ENCODE measurements at places on chromosomes 11 and 22.

DNA sequence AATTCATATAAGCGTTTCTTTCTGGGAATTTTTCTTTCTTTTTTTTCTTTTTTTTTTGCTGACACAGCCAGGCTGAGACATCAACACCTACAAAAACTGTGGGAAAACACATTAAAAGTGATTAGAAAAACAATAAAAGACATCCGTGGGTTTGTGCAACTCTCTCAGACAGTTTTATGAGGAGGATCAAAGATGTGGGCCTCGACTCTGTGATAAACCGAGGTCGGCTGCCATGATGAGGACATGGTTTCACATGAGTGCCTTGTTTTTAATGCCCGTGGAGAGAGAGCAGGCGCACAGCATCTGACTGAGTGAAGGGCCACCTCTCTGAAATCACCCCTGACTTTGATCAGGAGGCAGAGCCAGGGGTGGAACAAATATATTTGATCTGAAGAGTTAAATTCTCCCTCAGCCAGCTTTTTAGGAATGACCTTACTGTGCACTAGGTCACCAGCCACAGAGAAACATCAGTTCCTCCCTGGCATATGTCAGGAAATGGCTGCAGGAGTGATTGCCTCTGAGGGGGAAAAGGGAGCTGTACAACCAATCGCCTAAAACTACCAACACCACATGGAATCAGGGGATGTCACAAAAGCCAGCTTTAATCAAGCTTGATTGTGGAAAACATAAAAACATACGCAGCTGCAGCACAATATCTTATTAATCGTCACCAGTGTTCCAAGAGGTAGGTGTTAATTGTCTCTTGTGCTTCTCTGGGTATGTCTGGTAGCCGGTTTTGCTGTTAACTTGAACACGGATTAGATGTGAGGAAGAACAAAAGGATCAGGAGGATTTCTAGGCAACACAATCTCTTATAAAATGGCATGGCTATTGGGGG is 164.7 kb downstream of the MAML2 start:
- DNase-seq: no peak

GRCh38 chr22:50702261-50702671 is 29.6 kb downstream of the SHANK3 start:
- no peak for DNase-seq

DNA sequence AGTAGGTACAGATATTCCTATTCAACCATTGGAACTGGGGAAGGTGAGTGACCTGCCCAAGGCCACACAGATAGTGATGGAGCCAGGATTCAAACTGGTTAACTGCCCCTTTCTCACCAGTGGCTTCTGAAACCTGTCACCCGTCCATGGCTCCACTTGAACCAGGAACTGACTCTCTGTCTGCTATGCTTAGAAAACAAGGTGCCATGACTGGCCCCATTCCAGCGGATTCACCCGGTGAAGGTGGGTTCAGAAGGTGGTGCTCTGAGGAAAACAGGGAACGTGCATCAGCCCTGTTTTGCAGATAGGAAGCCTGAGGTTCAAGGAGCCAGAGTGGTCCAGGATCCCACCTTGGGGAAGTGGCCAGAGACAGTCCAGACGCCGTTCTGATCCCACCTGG is 2.6 kb upstream of the PATZ1 start:
- DNase-seq: no peak

DNA sequence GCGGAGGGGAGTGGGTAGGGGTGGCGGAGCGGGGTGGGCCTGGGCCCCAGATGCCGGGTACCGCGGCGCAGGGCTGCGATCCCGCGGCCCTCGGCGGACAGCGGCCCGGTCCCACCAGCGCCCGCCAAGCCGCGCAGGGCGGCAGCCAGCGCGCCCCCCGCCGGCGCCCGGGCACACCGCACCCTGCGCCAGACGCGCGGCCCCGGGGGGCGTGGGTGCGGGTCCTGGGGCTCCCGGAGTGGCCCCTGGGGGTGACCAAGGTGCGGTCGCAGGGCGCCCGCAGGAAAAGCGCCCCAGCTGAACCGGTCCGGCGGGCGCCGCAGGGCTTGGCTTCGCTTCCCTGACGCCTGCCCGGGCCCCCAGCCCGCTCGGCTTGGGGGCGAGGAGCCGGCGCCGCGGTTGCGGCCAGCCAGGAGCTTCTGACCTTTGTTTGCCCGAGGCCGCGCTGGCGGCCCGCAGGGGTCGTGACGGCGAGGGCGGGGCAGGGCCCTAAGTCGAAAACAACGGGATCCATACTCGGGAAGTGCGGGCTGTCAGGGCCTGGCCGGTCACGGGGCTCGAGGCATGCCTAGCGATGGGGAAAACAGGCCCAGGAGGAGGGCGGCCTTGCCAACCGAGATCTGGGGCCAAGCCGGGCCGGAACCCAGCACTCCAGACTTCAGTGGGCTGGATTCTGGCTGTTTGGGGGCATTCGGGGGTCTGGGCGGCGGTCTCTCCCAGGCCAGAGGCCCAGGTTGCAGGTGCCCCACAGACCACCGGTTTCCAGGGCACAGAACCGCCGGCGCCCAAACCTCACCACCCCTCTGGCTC is 581 bp upstream of the AP5B1 start:
- DNase-seq: no peak

DNA sequence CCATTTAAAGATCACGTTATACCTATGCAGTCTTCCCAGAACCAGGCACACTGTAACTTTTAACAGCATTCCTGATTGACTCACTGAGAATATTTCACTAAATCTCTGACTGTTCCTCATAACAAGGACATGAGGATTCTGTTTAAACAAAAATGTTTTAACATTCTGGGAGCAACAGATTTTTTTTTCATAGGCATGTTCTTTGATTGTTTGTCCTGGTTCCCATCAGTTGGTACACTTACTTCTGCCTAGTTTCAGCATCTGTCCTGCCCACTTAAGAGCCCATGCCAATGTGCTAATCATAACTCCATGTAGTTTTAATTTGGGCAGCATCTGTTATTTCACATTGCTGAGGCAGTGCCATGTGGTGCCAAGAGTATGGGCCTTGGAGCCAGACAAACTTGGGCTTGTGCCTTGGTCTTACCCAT is 138.5 kb upstream of the CTSC start:
- no peak for DNase-seq

DNA sequence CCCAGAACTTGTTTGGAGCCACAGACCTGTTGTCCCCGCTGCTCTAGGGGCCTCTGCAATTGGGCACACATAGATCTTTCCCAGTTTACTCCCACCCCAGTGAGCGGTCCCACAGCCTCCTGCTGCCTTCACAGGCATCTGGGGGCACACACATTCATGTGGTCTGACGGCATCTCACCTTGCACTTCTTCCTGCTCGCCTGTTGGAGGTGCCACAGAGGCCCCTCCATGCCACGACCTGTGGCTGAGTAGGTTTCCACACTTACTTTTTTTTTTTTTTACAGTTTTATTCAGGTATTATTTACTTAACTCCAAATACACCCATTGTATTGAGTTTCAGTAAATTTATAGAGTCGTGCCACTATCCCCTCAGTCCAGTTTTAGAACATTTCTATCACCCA is 68.9 kb upstream of the SEPTIN5 start:
- no peak for DNase-seq

DNA sequence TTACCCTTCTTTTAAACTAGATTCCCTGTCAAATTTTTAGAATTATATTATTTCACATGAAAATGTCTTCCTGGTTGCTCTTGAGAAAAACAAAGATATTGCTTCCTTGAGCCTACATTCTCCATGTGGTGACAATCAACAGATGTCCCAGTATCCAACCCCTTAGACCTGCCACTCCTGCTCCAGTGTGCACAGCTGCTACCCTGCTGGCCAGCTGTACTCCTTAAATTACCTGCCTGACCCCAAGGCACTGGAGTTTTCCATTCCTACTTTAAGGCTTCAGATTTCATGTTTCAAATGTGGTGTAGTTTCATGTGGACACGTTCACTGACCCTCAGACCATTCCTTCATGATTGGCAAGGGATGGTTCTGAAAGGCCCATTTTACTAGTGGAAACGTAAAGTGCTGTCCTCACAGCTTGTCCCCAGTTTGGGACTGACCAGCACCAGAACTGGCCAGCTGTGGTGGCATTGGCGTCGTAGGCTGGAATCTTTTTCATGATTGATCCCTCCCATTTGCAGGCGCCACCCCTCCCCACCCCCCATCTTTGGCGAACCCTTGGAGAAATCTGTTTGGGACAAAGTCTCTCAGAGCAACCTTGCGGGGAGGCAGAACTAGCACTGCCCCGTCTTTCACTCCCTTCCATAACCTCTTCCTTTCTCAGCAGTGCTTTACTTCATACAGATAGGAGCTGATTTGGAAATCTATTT is 123.5 kb downstream of the DBX1 start:
- no peak for DNase-seq

GRCh38 chr11:59207988-59208451 is 4.7 kb downstream of the MPEG1 start:
- DNase-seq: peak; percentile 46

- DNase-seq: no peak
Measured at GRCh38 chr22:26660961-26661578, 3.7 kb downstream of the MIAT start.

DNA sequence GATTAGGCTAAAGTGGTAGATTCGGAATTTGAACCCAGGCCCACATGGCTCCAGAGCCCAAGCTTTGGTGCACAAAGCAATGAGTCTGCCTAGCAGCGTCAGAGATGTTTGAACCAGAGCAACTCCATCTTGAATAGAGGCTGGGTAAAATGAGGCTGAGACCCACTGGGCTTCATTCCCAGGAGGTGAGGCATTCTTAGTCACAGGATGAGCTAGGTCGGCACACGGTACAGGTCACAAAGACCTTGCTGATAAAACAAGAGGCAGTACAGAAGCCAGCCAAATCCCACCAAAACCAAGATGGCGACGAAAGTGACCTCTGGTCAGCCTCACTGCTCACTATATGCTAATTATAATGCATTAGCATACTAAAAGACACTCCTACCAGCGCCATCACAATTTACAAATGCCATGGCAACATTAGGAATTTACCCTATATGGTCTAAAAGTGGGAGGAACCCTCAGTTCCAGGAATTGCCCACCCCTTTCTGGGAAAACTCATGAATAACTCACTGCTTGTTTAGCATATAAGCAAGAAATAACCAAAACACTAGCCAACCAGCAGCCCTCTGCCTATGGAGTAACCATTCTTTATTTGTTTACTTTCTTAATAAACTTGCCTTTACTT is 40.3 kb upstream of the DAGLA start:
- DNase-seq: no peak

DNA sequence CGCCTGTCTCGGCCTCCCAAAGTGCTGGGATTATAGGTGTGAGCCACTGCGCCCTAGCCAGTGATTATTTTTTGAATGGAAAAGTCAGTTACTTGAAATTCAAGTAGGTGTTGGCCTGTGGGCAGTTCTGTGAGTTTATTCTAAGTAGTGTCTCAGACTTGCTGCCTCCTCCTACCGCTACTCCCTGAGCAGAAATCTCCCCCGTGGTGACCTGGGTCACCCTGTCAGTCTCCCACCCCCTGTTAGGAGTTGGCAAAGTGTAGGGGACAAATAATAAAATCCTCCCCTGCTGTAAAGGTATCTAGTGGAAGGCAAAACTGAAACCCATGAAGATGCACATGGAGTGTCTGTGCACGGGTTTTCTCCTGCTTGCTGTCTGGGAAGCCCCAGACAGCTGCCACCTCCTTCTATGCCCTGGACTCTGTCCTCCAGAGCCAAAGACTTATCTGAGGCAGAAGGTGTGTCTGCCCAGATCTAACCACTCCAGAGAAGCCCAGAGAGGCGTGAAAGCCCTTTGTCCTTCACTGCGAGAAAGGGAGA is 26.3 kb downstream of the SNAP29 start:
- DNase-seq: no peak

- DNase-seq: no peak
Measured at GRCh38 chr22:32710896-32711295, 90.6 kb upstream of the TIMP3 start.

DNA sequence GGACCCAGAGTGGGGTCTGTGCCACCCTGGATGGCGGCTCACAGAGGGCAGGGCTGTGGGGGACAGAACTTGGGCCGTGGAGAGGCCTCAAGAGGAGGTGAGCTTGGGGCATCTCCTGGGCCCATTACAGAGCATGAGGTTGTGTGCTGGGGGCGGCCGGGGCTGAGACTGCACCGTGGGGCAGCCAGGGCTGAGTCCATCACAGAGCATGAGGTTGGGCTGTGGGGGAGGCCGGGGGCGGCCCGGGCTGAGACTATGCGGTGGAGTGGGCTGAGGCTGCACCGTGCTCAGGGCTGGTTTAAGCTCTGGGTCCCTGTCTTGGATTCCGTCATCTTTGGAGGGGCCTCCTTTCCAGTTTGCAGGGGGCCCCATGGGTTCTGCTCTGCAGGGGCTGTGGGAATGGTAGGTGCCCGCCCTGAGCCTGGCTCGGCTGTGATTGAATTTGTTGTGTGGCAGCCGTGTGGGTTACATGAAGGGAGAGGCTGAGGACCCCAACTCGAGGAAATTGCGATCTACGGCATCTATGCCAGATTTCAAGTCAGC is 38.1 kb upstream of the MUC5AC start:
- no peak for DNase-seq

- DNase-seq: no peak
Measured at GRCh38 chr11:83156996-83157593, at the start of gene PCF11. PCF11 (plus strand) TSS chr11:83157131; CDS start chr11:83157440, 309 bp downstream.

DNA sequence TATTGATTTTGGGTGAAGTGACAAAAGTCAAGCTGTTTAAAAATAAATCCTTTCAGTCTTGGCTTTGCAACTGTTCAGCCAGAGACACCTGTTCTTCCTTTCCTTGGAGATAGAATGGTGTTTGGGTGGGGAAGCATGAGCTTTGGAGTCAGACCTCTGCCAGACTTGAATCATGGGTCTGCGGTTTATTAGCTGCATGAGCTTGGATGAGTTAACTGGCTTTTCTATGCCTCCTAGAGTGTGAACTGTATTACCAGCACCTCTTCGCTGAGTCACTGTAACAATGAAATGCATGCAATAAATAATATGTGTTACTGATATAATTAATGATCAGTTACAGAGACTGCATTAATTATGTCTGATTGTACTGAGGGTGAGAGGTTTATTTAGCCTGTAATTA is 13.5 kb upstream of the MYEOV start:
- DNase-seq: no peak

DNA sequence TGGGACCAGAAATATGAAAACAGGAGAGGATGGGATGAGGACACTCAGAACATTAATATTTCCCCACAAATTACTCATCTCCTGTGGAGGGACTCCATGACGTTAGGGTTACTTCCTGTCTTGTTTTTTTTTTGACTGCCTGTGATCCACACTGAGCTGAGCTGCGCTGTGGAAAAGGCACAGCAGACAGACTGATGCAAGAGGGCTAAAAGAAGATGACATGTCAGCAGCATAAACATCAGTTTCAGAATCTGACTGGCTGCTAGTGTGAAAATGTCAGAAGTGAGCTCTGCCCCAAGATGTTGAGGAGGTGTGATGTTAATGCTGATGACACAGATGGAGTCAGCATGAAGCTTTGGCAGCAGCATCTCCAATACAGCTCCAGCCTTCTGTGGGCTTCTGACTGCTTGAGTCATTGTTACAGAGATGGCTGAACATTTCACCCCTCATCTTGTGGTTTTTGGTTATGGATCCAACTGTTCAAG is 286.8 kb downstream of the BLID start:
- DNase-seq: no peak

DNA sequence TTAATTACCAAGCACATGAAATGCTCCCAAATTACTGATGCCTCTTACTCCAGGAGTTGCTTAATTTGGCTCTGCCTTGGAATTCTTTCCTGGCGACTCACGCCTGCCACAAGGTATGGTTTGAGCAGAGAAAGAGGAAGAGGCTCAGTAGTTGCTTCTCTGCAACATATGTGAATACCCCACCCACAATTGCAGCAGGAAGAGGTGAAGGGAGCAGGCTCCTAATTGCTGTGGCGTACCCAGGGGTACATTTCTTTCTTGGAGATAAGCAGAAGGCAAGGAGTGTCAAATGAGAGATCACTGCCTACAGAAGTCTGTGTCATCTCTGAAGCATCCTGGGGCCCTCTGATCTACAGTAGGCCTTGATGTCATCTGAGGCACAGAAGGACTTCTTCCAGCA is 10.6 kb upstream of the NNMT start:
- no peak for DNase-seq
